WTC11 (cell line): ENCODE measurements at places on chromosomes 1 and 21. TPM values are rescaled to one million over a fixed set of nuclear protein-coding genes. Genes with fewer than 3 reads are reported as not detected.

- no peak for DNase-seq
- H3K27ac ChIP-seq = no peak overlapping the region
- H3K4me1 ChIP-seq = peaks cover 70% of the 10 kb centered on the region
Observed at GRCh38 chr1:229028987-229029878, 241.7 kb upstream of the RAB4A start.

- DNase-seq = no peak
- no peak overlapping the region for H3K4me3 ChIP-seq
- peaks cover 48% of the 10 kb centered on the region for H3K27me3 ChIP-seq
- H3K4me1 ChIP-seq = peaks cover 68% of the 10 kb centered on the region
- no peaks in the 10 kb centered on the region; the same call in 1 of the 2 replicates for H3K36me3 ChIP-seq
Observed at GRCh38 chr1:14739082-14739832, 140.8 kb downstream of the KAZN start.

DNA sequence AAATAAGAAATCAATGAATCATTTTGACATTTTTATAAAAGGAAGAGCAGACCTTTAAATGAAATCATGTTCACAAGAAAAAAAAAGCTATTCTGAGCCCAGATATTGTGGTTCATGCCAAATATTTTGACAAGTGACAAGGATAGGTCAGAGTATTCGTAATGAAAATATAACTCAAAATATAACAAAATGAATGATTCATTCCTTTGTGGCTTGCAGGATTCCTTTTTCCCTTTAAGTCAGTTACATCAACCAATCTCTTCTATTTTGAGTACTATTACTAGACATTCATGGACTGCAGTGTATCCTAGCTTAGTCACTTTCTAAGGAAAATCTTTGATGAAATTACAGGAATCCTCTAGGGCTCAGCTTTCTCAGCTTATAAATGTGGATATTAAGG is 188.7 kb downstream of the COL11A1 start:
- no peaks in the 10 kb centered on the region for H3K27me3 ChIP-seq
- no peak overlapping the region for H3K27ac ChIP-seq
- no peak overlapping the region for H3K4me3 ChIP-seq

GRCh38 chr1:214383381-214384372 is 102.7 kb downstream of the SMYD2 start:
- no peak for DNase-seq
- peaks cover 42% of the 10 kb centered on the region for H3K36me3 ChIP-seq
- no peak overlapping the region for H3K4me3 ChIP-seq
- peaks cover 29% of the 10 kb centered on the region for H3K4me1 ChIP-seq

- no peak overlapping the region for H3K4me3 ChIP-seq
- no peak for DNase-seq
- no peaks in the 10 kb centered on the region for H3K27me3 ChIP-seq
- no peaks in the 10 kb centered on the region for H3K4me1 ChIP-seq
- peaks cover 90% of the 10 kb centered on the region for H3K36me3 ChIP-seq
Observed at GRCh38 chr1:53206735-53207379, 10.2 kb downstream of the CPT2 start.

- peaks cover 15% of the 10 kb centered on the region for H3K36me3 ChIP-seq
- peaks cover 6% of the 10 kb centered on the region for H3K27me3 ChIP-seq
- H3K27ac ChIP-seq = no peak overlapping the region
- H3K4me1 ChIP-seq = peaks cover 44% of the 10 kb centered on the region
Observed at GRCh38 chr1:228851193-228851592, 115.9 kb downstream of the RHOU start.

DNA sequence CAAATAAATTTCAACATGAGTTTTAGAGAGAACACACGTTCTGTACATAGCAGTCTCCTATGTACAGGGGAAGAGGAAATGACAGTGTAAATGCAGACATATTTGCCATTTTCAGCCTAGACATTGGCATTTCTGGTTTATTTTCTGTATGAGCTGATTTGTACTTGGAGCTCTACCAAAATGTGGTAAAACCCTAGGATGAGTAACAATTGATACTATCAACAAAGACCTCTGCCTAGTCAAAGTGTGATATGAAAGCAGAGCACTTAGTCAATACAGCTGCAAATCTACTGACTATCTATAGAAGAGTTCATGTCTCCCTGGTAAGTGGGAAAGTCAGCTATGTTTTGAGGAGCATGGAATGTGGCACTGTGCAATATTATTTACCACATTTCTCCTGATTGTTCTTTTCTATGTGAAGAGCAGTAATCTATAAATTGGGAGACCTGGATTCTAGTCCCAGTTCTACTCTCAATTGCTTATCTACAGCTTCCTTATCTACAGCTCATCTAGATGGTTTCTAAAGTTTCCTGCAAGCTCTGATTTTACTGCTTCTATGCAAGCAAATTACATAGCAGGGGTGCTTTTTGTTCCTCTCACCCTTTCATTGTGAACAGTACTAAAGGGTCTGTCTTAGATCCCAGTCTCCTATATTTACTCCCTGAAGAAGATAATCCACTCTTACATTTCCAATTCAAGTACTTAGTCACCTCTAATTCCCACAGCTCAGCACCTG is 334.2 kb downstream of the NTNG1 start:
- no peak overlapping the region for H3K4me3 ChIP-seq
- DNase-seq = no peak
- H3K27ac ChIP-seq = no peak overlapping the region
- no peaks in the 10 kb centered on the region for H3K27me3 ChIP-seq

DNA sequence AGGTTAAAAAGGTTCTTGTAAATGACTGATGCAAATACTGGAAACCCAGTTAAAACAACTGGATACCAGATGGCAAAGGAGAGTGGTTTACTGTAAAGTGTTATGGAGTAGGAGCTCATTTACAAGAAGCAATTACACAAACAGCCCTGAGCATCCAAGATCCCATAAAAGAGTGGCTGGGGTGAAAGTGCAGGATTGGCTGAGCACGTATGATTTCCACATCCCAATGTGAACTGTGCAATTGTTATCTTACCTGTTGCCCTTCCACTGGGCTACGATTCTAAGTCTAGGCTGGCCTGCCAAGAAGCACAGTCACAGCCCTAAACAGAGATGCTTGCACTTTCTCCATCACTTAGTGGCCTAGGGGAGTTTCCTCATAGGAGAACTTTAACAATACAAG is 277.6 kb upstream of the RUNX1 start:
- no peaks in the 10 kb centered on the region for H3K4me1 ChIP-seq
- DNase-seq = no peak
- no peak overlapping the region for H3K27ac ChIP-seq
- no peaks in the 10 kb centered on the region for H3K36me3 ChIP-seq
- no peak overlapping the region for H3K4me3 ChIP-seq

DNA sequence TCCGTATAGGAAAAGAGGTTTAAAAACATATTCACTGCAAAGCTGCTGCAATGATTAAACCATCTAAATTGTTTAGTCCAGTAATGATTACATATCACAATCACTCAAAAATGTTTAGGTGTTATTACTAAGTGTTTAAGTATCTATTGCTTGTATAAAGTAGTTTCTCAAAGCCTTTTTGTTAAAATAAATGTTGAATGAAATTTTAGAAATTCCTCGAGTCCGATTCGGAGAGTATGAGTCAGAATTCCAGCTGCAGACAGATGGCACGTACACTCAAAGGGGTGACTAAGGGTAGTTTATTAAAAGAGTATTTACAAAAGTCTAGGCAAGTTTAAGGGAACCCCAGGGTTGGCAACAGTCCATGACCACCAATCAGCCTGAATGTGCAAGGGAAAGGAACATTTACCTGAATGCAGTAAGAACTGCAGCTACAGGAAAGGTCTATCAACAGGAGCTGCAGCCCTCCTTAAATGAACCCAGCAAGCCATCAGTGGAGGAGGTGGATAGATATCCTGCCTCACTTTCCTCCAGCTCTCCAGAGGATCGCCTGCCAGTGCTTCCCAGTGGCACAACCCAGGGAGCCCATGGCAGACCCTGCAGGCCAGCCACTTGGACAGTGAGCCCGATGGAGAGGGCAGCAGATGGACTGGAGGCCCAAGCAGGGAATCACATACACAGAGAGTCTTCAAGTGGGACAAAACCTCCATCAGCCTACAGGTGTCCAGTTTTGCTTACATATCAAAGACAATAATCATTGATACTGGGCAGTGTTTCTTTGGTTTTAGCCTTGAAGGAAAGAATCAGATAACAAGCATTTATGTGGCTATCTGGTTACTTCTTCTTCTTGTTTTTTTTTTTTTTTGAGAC is 92.1 kb upstream of the SLC44A3 start:
- H3K27ac ChIP-seq = peak overlapping the region; percentile 43; the same call in 1 of the 2 replicates
- DNase-seq = no peak
- no peak overlapping the region for H3K4me3 ChIP-seq
- H3K27me3 ChIP-seq = no peaks in the 10 kb centered on the region
- H3K36me3 ChIP-seq = no peaks in the 10 kb centered on the region

DNA sequence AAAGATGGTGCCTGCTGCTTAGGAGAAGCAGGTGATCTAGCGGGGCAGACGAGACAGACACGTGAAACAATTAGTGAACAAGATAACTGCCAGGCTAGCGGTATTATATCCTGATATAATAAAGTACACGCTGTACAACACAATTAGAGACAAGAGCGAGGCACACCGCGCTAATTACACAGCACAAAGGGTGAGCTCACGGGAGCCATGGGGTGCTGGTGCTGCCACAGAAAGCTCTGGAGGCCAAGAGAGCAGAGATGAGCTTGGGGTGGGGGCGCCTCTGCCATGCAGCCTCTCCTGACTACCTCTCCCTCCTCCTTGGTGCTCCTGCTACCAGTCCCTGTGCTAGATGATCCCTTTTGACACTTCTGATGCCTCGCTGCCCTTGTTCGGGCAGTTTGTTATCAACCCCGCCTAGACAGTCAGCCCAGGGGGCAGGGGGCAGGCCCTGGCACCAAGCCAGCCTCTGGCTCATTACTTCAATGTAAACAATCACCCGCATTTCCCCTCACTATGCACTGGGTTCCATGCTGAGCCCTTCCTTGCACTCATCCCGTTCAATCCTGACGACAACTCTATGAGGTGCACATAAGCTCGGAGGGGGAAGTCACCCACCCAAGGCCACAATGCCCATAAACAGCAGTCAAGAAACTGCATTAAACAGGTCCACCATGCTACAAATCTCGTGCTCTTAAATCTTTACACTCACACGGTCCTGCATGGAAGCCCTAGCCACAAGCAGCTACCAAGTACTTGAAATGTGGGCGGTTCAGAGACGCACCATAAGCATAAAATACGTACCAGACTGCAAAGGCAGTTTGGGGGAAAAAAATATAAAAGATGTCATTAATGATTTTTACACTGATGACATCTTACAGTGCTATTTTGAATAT is 103.0 kb downstream of the SSBP3 start:
- H3K36me3 ChIP-seq = no peaks in the 10 kb centered on the region
- peaks cover 92% of the 10 kb centered on the region for H3K4me1 ChIP-seq
- peak overlapping the region; percentile 77 for H3K27ac ChIP-seq

GRCh38 chr1:81554108-81554507 is 246.6 kb upstream of the ADGRL2 start:
- no peaks in the 10 kb centered on the region for H3K36me3 ChIP-seq
- H3K27me3 ChIP-seq = peaks cover 2% of the 10 kb centered on the region; the same call in 1 of the 2 replicates
- H3K27ac ChIP-seq = no peak overlapping the region
- DNase-seq = no peak
- H3K4me3 ChIP-seq = no peak overlapping the region
- peaks cover 65% of the 10 kb centered on the region for H3K4me1 ChIP-seq

GRCh38 chr1:155591770-155592169 is 18.2 kb upstream of the MSTO1 start:
- no peaks in the 10 kb centered on the region for H3K4me1 ChIP-seq
- H3K27ac ChIP-seq = peak overlapping the region; percentile 68; the same call in 1 of the 2 replicates
- no peaks in the 10 kb centered on the region for H3K27me3 ChIP-seq
- no peaks in the 10 kb centered on the region for H3K36me3 ChIP-seq
- no peak for DNase-seq

DNA sequence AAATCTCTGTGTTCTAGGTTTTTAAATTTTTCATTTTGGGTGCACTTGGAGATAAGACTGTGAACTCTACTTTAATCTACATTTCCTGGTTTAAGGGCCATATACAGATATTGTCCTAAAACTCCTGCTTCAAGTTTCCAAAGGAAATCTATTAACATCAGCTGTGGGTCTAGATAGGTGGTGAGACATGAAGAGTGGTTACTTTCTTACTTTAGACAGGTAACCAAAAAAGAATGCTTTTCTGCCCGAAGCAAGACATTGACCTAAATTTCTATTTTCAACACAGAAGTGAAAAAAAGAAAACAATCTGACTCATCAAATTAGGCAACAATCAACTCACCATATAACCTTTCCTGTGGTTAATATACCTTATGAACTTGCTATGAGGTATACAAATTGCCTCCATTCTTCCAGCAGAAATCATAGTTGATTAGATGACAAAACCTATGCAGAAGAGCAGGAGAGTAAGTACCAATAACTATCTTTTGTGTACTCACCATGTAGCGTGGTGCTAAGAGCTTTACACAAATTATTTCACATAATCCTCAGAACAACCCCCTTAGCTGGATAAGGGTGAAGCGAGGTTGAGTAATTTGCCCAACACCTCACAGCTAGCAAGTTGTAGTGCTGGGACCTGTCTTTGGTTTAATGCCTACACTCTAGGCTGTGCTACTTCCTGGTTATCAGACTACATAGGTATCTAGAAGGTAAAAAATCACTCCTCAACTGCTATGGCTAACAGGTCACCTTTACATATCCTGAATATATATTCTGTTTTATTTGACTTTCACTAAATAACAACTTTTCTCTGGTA is 23.4 kb upstream of the PTPN14 start:
- H3K27ac ChIP-seq = no peak overlapping the region
- H3K27me3 ChIP-seq = peaks cover 2% of the 10 kb centered on the region; the same call in 1 of the 2 replicates
- H3K4me3 ChIP-seq = no peak overlapping the region
- peaks cover 28% of the 10 kb centered on the region for H3K36me3 ChIP-seq
- DNase-seq = no peak

Gene RABIF
- total RNA-seq = 5.4 to 6.6 TPM (median 5.6 TPM) in 3 replicates

Gene LAD1
- 14.5 to 15.6 TPM (median 14.9 TPM) in 3 replicates for total RNA-seq

Gene CA6
- 0.11 TPM in 1 of 3 replicates, not detected in the others for total RNA-seq

Gene CDC42
- 169 to 182 TPM (median 171 TPM) in 3 replicates for total RNA-seq

Gene SH2D1B
- not detected in 3 replicates for total RNA-seq

Gene RNU1-4
- 1,028 to 1,267 TPM (median 1,197 TPM) in 3 replicates for total RNA-seq

Gene PLCH2
- total RNA-seq = 0.05 to 0.18 TPM (median 0.17 TPM) in 3 replicates
